ENCODE measurements at places on chromosomes 7 and 10.

- DNase-seq, result no peak
Measured at GRCh38 chr10:87054373-87055295, 34.5 kb downstream of the FAM25A start.

- no peak for DNase-seq
Measured at GRCh38 chr10:11551916-11552602, 59.4 kb downstream of the USP6NL start.

DNA sequence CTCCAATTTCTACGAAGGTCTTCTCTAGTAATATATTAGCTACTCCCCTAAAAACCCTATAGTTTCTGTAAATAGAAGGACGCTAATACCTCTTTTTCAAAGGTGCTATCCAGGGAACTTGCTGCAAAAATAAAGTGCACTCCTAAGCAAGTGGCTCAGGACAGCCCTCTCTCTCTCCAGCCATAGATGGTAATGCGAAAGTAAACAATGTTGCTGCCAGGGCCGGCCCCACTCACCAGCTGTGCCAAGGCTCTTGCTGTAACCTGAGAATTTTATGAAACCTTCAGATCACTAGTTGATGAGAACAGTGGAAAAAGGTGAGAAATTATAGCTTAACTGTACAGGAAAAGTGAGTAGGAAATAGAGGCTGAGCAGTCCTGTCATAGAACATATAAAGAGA lies 10.9 kb upstream of the TAS2R39 start:
- no peak for DNase-seq

- no peak for DNase-seq
Measured at GRCh38 chr10:99872367-99873162, 90.1 kb downstream of the ABCC2 start.

DNA sequence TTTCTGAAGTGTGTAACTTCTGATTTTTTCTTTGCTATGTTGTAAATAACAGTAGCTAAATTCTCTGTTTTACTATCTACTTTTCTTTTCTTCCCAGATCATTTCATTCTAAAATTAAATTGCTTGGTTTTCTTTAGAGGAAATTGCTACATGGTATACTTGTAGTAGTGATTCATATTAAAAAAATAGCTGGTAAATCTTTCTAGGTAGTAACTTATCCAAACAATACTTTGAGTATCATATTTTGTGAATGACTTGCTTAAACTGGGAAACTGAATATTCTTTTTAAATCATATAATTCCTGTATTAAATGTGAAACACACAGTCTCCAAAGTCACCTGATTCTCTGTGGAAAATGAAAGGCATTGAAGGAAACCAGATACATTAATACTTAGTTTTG lies 85.5 kb downstream of the ZNRF2 start:
- DNase-seq, result no peak

DNA sequence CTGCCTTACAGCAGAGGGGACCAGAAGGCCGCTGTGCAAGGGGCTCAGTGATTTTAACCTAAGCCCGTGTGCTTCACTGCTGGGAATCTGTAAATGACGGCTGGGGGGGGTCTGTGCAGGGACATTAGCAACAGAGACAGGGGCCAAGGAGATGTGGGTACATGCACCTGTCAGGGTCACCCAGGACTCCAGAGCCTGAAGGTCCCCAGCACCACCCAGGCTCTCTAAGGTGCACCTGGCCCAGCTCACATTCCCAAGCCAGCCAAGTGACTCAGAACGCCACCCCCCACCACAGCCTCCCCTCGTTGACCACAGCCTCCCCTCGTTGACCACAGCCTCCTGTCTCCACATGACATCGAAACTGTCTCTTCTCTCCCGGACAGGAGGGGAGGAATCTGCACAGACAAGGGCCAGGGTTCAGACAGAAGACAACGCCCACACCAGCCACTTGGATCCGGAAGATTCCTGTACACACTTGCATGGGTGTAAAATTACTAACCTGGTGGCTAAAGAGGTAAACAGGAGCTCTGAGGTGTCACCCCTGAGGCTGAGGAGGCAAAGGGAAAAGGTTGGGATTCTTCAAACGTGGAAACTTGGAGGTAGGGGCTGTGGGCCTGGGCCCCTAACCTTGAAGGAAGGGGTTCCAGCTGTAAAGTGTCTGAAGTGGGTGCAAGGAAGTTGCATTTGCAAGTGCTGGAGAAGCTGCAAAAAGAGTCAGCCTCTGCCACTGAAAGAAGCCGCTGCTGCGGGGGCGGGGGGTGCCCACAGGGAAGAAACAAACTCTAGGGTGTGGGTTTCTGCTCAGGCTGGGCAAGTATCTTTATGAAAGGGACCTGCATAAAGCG lies 27.0 kb downstream of the CALML3 start:
- DNase-seq, result no peak

DNA sequence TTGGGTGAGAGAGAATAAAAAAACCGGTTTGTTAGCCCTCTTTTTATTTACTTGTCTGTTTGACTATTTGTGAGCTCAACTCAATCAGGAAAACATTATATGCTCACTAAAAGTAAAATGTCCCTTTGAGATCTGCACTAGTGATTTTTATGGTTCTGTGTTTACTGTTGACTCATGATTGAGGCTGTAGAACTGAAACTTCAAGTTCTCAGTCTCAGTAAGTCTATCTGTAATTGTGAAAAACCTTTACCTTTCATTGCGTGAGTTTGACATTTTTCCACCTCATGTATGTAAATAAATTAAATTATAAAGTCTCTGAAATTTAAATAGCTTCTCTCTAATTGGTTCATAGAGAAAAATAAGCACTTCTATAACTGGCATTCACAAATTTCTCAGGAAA lies 17.0 kb upstream of the CASD1 start:
- no peak for DNase-seq

GRCh38 chr7:80794631-80795573 lies 123.9 kb downstream of the SEMA3C start:
- no peak for DNase-seq

GRCh38 chr10:130138479-130138866 lies 2.3 kb downstream of the GLRX3 start:
- no peak for DNase-seq

All from cerebellum (tissue), 4 donors.